ENCODE measurements at places on chromosomes 6 and 20.

DNA sequence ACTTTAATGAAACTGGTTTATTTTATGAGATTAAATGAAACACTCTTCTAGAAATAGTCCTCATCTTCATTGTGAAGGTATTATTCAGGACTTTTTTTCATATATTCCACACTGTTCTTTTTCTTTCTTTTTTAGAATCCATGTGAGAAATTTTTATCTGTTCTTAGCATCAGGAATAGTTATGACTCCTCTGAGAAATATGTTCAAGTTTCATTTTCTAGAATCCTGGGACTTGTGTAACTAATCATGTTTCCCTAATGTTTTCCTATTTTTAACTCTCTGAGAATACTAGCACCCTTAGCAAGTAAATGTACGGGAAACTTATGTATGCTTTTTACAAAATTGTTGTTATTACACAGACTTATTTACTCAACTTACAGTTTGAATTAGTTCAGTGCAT is 407.8 kb downstream of the CBLN4 start:
- no peak for DNase-seq

GRCh38 chr6:20688710-20689500 is 154.6 kb downstream of the CDKAL1 start:
- DNase-seq: no peak

- DNase-seq: no peak
These were observed 1.8 kb downstream of the NKX2-2 start for GRCh38 chr20:21511850-21512633.

- no peak for DNase-seq
These were observed 9.3 kb downstream of the PREX1 start for GRCh38 chr20:48818481-48818987.

GRCh38 chr6:19377722-19378121 is 459.4 kb upstream of the ID4 start:
- DNase-seq: no peak

- peak; percentile 54 for DNase-seq
These were observed 44.9 kb downstream of the SNAI1 start for GRCh38 chr20:50027611-50028105.

GRCh38 chr20:20012541-20012940 is 4.6 kb upstream of the NAA20 start:
- DNase-seq: no peak

GRCh38 chr6:56378507-56378906 is 131.1 kb upstream of the COL21A1 start:
- no peak for DNase-seq

DNA sequence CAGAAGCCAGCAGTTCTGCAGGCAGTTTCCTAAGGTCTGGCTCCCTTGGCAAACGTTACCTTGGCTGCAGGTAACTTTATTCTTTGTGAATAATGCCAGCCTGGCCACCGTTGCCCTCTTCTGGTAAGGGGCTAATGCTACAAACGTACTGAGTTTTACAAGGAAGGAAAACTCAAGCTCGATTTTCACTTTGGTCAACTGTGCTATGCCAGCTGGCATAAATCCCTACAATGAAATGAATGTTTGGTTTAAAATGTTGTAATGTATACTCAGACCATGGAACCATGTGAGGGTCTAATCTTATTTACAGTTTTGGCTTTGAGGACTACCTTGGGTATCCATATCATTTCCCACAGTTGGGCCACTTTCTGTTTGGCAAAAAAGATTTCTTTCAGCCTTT is 101.4 kb downstream of the SLX4IP start:
- DNase-seq: no peak

DNA sequence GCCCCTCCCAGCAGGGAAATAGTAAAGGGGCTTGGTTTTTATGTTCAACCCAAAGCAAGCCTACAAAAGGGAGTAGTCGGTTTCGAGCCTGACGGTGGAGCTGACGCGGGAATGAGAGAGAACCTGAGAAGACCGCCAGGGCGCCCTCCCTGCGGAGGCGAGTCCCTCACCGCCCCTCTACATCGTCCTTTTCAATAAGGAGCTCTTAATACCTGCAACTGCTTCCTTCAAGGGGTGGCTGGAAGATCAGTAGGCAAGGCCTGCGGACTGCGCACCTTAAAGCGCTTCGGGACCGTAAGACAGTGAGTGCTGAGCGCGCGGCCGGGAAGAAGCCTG is 709 bp upstream of the ZNF76 start:
- peak; percentile 49 for DNase-seq

- DNase-seq: no peak
These were observed 207.5 kb downstream of the SMOC2 start for GRCh38 chr6:168648240-168649125.

All from COLO829 (cell line).